NCI-H146 (cell line): ENCODE measurements at places on chromosomes 13 and 19.

- DNase-seq = peak; percentile 46
Observed at GRCh38 chr19:47310819-47311218, 1.2 kb downstream of the C5AR1 start.

- peak; percentile 84 for DNase-seq
Observed at GRCh38 chr19:46299004-46299509, 2.2 kb downstream of the HIF3A start.

DNA sequence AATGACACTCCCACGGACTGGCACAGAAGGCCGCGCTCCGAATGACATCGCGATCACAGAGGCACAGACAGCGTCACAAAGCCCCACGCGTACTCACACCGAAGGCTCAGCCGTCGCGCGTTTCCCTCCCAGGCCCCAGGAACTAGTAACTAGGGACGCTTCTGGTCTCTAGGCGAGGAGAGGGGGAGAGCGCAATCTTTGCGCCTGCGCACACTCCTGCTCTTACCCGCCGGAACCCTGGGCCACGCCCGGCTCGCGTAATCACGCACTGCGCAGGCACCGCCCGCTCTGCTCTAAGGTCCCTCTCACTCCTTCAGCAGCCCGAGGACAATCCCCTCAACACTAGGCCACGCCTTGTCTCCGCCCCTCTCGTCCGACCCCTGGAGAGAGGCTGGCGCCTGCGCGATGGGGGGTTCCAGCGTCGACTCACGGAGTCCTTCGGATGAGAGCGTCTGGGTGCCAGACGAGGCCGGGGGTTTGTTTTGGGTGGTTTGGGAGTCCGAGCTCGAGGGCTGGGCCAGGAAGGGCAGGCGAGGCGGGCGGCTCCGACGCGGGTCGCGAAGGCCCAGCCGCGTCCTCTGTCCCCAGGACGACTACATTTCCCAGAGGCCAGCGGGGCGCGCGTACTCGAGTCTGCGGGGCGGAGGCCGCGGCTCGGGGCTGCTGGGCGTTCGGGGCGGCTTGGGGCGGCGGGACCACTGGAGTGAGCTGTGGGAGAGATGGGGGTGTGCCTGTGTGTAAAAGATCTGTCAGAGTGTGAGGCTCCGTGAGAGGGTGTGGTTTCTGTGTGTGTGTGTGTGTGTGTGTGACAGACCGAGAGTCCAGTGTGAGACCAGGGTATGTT is at the start of gene ZNF471:
Gene ZNF471, plus strand, starts transcription at position 410 of the 844 bp plus-strand sequence. CDS start 3,717 bp downstream, outside the sequence.
- peak; percentile 92 for DNase-seq

GRCh38 chr19:35436477-35437405 is 11.3 kb upstream of the FFAR2 start:
- DNase-seq = no peak

DNA sequence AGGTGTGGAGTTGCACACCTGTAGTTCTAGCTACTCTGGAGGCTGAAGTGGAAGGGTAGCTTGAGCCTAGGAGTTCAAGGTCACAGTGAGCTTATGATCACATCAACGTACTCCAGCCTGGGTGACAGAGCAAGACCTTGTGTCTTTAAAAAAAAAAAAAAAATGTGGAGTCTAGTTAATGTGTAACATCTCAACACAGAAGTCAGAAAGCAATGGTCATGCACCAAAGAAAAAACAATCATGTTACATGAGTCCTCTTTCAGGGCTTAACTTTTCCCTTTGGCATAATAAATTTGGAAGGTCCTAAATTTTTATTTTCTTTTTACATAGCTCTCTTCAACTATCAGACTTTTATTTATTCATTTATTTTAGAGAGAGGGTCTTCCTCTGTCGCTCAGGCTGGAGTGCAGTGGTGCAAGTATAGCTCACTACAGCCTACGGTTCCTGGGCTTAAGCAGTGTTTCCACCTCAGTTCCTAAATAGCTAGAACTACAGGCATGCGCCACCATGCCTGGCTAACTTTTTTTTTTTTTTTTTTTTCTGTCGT is 22.3 kb downstream of the SETDB2 start:
- no peak for DNase-seq

GRCh38 chr13:68697551-68697950 is 1410.1 kb upstream of the ATXN8OS start:
- peak; percentile 48 for DNase-seq

DNA sequence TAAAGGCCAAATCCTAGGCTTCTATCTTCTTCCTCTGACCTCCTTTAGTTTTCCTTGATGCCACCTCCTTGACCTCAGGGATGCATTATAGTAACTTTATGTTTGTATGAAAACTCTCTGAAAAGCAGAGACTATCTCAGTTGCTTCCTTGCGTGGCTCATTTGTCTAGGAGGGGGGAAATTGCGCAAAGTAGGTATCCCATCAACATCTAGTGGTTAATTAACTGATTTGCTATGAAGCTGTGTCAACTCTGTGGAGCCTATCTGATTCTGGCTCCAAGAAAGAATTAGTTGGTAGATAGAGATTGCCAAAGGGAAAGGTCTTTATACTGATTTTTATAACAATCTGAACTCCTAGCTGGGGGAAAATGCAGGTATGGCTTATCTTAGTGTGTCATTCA is 82.1 kb upstream of the FRY start:
- no peak for DNase-seq

GRCh38 chr13:20521364-20522115 is 4.1 kb downstream of the CRYL1 start:
- DNase-seq = no peak

DNA sequence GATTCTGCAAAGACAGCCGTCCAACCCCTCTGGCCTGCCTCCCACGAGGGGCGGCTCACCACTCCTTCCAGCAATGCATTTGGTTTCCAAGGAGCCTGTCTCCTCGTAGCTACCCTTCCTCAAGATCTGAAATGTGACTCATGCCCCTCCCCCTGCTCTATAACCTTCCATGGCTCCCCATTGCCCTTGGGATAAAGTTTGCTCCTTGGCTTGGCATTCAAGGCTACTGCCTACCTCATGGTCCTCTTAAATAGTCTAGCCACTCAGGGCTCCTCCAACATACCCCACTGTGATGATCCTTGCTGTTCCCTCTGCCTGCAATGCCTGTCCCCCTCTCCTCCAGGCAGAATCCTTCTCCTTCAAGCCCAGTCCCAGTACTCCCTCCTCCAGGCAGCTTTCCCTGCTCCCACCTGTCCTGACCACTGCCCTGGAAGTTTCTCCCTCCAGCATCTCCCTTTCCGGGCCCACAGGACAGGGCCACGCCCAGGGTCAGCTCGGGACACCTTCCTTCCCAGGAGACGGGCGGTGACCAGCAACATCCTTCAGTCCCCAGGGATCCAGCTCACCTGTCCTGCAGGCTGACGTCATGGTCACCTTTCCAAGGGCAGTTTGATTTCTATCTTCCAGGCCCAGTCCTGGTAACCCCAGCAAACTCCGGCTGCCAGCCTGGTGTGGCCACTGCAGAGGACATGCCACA is 19.2 kb upstream of the SEMA6B start:
- no peak for DNase-seq

DNA sequence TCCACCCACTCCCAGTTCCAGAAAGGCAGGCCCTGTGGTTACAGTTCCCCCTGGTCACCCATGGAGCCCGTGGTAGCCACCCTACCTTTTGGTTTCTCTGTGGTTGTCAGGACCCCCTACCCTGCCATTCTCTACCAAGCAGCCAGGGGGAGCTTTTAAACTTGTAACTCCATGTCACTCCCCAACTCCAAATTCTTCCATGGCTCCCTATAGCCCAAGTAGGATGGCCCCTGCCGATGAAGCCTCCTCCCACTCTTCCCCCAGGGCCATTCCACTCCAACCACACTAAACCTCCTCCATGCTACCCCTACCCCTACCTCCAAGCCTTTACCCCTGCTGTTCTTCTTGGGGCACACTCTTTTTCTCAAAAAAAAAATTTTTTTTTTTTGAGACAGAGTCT is 2.2 kb downstream of the S1PR2 start:
- DNase-seq = peak; percentile 44

DNA sequence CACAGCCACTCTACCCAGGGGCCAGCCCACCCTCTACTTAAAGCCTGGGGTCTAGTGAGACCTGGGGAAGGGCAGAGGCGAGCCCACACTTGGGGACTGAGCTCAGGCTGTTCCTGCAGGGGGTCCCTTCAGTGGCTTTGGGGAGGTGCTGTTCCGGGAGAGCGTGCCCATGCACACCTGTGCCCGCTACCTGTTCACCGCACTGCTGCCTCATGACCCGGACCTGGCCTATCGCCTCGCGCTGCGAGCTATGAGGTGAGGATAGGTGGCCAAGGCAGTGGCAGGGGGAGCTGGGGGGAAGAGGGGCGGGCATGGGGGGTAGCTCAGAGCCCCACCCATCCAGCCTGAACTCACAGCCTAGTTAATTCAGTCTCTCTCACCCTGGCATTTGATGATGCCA is 24.0 kb downstream of the ZSWIM4 start:
- DNase-seq = no peak

- peak; percentile 53 for DNase-seq
Observed at GRCh38 chr13:57629391-57629804, 2.1 kb upstream of the PCDH17 start.

GRCh38 chr13:43434191-43434590 is 352.6 kb downstream of the ENOX1 start:
- no peak for DNase-seq

- no peak for DNase-seq
Observed at GRCh38 chr19:5354403-5354802, 13.8 kb upstream of the PTPRS start.

GRCh38 chr19:47005164-47005641 is 14.4 kb upstream of the NPAS1 start:
- no peak for DNase-seq

- DNase-seq = peak; percentile 46
Observed at GRCh38 chr13:113401452-113402415, 37.8 kb upstream of the GRTP1 start.

DNA sequence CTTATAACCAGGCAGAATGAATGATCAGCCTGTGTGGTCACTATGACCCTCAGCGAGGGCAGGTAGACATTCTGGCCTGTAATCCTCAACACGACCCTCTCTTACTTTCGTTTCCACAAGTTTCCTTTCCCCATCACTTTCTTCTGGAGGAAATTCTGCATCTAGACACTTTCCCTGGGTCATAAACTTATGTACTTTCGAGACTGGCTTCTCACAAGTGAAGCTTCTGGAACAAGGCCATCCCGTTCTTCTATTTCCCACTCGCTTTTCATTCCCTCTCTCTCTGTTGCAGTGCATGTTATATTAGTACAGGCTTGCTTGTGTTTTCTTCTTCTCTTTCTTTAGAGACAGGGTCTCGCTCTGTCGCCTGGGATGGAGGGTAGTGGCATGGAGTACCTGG is 23.1 kb upstream of the KL start:
- no peak for DNase-seq

- no peak for DNase-seq
Observed at GRCh38 chr13:100530671-100531213, 57.8 kb downstream of the GGACT start.

GRCh38 chr13:84566780-84567179 is 684.5 kb upstream of the SLITRK1 start:
- DNase-seq = peak; percentile 90

DNA sequence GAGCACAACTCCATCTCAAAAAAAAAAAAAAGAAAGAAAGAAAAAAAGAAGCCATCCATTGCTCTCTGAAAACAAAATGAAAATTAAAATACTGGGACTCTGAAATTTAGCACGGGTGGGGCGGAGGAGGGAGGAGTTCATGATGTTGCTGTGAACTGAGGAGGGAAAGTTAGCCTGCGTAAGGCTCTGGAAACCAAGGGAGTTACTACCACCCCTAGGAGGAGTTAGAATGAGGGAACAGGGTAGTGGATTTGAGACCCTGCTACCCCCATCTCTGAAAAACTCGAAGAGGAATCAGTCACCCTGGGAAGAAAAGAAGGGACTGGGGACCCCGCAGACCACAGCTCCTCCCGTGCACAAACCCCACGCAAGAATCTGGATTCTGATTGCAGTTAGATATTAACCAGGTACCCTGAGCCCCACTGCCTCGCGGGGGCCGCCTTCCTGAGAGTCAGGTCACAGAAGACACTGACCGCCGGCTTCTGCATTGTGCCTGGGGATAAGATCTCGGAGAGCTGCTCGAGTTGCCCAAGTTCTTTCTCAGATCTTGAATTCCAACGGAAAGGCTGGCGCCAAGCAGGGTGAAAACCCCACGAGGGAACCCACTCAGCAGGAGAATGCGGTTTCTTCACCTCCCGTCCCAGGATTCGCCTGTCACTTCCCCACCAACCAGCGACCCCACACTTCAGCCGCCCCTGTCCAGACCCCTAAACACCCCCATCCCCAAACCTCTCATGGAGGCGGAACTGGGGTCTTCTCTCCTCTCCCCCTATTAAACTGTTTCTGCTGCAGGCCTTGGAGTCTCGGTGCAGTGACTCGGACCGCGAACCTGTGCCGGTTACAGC is 870 bp downstream of the ZNF442 start:
- DNase-seq = no peak

GRCh38 chr19:30762651-30763050 is 390.5 kb downstream of the ZNF536 start:
- no peak for DNase-seq

GRCh38 chr19:7575434-7576040 is 20.1 kb upstream of the CAMSAP3 start:
- DNase-seq = no peak

- no peak for DNase-seq
Observed at GRCh38 chr19:29785955-29786589, 25.7 kb upstream of the CCNE1 start.

DNA sequence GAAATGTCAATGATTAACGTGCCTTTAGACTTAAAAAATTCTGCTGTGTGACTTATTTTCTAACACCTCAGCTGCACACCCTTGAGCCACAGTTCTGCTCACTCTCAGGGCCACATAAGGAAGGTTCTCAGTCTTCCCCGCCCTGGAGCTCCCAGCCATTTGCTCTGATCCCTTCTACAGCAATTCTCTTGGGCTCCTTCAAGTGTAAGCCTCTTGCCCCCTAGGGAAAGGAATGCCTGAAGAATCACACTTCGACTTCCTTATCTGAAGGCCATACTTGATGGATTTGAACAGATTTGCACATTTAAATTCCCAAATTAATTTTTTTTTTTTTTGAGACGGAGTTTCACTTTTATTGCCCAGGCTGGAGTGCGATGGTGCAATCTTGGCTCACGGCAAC is 44.2 kb downstream of the RASA3 start:
- DNase-seq = no peak

DNA sequence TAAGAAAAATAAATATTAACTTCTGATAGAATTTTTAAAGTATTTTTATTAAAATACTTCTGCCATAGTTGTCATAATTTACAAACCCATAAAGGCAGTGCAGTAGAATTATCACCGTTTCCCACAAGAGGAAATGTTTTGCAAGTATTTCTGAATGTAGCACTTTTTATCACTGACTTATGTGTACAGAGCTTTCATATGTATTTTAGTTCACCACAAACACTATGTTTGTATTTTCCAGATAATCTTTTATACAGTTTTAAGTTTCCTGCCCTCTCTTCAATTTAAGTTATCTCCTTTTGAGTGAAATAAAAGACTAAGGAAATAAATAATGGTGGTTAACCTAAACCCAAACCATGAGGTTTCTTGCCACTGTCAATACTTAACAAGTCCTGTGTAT is 24.2 kb downstream of the MIPEP start:
- DNase-seq = no peak

- no peak for DNase-seq
Observed at GRCh38 chr19:36719687-36720556, 32.5 kb downstream of the ZNF567 start.

DNA sequence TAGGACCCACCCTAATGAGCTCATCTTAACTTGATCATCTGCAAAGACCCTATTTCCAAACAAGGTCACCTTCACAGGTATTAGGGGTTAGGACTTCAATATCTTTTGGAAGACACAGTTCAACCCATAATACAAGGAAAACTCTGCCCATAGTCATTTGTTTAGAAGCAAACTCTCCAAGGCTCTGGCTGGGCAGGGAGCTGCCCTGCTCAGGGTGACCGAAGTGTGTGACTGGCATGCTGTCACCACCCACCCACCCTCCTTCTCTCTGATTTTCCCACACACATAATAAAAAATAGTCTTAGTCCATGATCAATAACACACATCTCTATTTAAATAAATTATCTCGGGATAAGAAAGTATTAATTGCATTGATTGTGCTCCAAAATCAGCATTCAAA is 161.1 kb downstream of the KCTD15 start:
- DNase-seq = no peak
